ENCODE measurements at places on chromosomes 4 and X. TPM values are rescaled to one million over a fixed set of nuclear protein-coding genes. Genes with fewer than 3 reads are reported as not detected.

Gene RHOXF2B
- not detected for total RNA-seq

Gene TMEM185A
- 29.0 TPM for total RNA-seq

Gene GAGE12J
- total RNA-seq: not detected

Gene HHIP
- total RNA-seq: 0.78 TPM

Gene SLC9A6
- 8.5 TPM for total RNA-seq

Gene VCX3A
- total RNA-seq: not detected

Gene GAGE12H
- not detected for total RNA-seq

All from A549 treated with GW870086 at 1 μM for 4 hours (cell line).